Heart left ventricle (tissue), 16 donors: ENCODE measurements at places on chromosomes 13 and 19. TPM values are rescaled to one million over a fixed set of nuclear protein-coding genes. Genes with fewer than 3 reads are reported as not detected.
A peak's percentile ranks its signal among the peaks of the same experiment; 100 is the strongest.

GRCh38 chr19:12899891-12900518 lies 9.0 kb downstream of the GCDH start:
- H3K36me3 ChIP-seq = peaks cover 39% of the 10 kb centered on the region
- H3K4me3 ChIP-seq = no peak overlapping the region
- DNase-seq = no peak
- H3K27ac ChIP-seq = no peak overlapping the region
- no peaks in the 10 kb centered on the region for H3K27me3 ChIP-seq

DNA sequence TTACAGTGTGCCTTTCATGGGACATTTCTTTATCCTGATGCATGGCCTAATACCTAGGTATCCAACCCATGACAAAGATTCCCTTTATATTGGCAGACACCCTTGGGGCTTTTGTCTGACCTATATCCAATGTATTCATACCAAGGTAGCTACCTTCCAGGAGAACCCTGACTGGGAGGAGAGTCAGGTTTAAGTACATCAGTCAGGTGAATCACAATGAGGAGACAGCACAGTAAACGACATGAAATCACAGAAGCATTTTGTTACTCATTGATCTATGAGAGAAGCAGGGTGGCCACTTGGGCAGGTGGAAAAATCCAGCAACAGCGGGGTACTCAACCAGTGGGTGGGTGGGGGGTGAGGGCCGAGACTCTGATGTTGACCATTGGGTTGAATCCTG lies 527.4 kb upstream of the ATXN8OS start:
- no peak overlapping the region for H3K4me3 ChIP-seq
- H3K27me3 ChIP-seq = no peaks in the 10 kb centered on the region
- no peaks in the 10 kb centered on the region for H3K4me1 ChIP-seq
- DNase-seq = no peak
- no peaks in the 10 kb centered on the region for H3K36me3 ChIP-seq

- H3K4me3 ChIP-seq = peak overlapping the region; percentile 51
- peaks cover 15% of the 10 kb centered on the region for H3K4me1 ChIP-seq
- peak overlapping the region; percentile 78 for H3K27ac ChIP-seq
- no peaks in the 10 kb centered on the region for H3K36me3 ChIP-seq
- no peaks in the 10 kb centered on the region for H3K27me3 ChIP-seq
- DNase-seq = peak; percentile 52
Measured at GRCh38 chr13:106710266-106710665, 142.3 kb upstream of the ARGLU1 start.

DNA sequence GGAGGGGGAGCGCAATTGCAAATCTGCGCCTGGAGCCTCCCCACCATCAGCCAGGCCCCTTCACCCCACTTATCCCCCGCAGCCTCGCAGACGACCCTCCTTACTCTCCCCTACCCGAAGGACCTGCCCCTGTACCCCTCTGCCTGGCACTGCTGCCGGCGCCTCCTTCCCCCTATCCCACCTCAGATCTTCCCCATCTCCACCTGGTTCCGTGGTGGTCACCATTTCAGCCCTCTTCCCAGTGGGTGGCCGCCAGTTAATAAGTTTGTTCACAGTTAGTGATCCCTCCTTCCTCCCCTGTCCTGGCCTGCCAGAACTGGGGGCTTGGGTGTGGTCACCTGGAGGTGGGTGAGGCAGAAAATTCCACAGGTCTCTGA lies 397 bp downstream of the SLC44A2 start:
- peaks cover 30% of the 10 kb centered on the region for H3K36me3 ChIP-seq
- H3K27me3 ChIP-seq = no peaks in the 10 kb centered on the region
- peak overlapping the region; percentile 58 for H3K4me3 ChIP-seq
- no peak for DNase-seq
- H3K27ac ChIP-seq = peak overlapping the region; percentile 94

DNA sequence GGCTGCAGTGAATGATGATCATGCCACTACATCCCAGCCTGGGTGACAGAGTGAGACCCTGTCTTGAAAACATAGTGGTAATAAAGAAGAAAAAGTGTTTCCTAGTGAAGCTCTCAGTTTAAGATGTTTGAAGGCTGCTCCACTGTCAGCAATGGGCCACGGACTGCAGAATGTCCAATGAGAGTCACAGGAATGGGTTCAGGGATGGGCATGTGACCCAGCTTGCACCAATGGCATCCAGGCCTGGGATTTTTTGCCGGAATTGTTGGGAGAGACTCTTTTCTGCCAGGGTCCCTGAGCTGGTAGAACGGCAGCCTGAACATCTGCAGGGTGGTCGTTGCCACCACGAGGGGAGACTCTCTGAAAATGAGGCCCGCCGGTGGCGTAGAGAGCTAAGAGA lies 6.3 kb downstream of the SHISA7 start:
- H3K27ac ChIP-seq = no peak overlapping the region
- no peaks in the 10 kb centered on the region for H3K36me3 ChIP-seq
- peaks cover 59% of the 10 kb centered on the region for H3K27me3 ChIP-seq
- H3K4me3 ChIP-seq = no peak overlapping the region
- H3K4me1 ChIP-seq = no peaks in the 10 kb centered on the region

Gene TMPRSS9
- total RNA-seq = not detected
